Activated T-cell treated with anti-CD3 and anti-CD28 coated beads for 24 hours (primary cell): ENCODE measurements at places on chromosomes 3 and 15.

GRCh38 chr15:70586241-70586640 is 177.1 kb downstream of the UACA start:
- no peak for DNase-seq

DNA sequence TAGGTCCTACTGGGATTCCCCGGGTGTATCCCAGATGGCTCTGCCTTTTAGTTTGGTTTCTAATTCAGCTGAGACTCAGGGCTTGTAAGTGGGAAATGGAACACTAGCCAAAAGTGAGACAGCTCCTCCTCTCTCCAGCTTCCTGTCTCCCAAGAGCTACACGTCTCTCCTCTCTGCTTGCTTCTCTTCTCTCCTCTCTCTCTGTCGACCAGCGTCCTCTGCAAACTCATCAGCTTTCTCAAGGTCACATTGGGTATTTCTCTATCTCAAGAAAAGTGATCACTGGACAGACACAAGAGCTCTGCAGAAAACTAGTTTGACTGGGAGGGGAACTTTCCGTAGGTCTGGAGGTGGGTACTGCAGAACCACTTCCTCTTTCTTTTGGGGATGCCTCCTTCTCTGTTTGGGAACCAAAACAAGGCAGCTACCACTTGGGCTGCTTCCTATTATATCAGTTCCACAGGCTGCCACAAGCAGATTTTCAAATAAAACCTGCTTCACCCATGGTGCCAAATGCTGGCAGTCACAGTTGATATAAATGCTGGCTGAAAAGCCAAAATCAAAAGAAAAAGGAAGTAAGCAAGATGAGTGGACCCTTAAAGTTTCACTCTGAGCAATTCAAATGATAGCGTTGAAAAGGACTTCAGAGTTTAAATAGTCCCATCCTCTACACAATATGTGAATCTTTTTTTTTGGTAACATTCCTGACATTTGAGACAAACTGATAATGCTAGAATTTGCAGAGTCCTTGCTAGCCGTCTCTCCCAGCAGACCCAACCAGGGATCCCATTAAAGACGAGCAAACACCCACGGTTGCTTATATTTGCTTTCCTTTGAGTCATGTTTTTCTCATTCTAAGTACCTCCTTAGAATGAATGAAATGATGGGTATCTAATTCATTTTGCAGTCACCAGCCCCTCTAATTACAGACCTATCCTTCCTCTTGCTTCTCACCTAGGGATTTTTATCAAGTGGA is 7.2 kb upstream of the DYNC1LI1 start:
- no peak for DNase-seq

- no peak for DNase-seq
These were observed 10.3 kb downstream of the NCBP2 start for GRCh38 chr3:196931828-196932587.

DNA sequence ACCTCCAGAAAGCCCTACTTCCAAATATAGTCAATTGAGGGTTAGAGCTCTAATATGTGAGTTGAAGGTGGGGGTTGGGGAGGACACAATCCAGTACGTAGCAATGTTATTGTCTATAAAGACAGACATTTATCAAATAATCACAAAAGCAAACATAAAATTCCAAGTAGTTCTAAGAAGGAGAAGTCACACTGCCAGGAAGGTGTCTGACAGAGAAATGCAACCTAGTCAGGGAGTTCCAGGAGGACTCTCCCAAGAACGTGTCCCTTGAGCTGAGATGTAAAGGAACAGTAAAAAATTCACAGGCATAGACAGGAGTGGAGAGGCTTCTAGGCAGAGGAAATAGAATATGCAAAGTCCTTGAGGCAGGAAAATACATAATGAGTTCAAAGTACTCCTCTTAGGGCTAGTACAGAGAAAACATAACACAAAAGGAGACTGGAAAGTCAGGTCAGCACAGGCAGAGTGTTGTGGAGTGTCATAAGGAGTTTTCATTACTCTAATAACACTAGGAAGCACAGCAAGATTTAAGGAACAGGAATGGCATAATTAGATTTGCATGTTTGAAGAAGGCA is 277.6 kb upstream of the STT3B start:
- no peak for DNase-seq

DNA sequence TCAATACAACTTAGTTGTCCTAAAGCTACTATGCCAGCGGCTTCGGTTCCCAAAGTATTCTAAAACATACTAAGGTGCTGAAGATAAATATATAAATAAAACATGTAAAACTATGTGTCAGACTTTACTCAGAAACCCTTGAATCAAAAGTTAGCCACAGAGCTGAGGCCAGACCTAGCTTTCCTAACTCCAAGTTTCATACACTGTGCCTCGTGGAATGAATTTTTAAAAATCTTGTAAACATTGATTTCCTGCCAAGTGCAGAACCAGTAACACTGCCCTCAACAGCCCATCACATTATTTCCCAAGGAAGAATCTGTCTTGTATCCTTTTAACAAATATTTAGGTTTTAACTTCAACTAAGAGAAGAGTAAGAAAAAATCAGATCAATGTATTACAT is 36.4 kb downstream of the TAMM41 start:
- no peak for DNase-seq

GRCh38 chr15:60767134-60767824 is 288.3 kb upstream of the ICE2 start:
- DNase-seq, result no peak

GRCh38 chr3:125185805-125186204 is 26.7 kb downstream of the SLC12A8 start:
- DNase-seq, result no peak
